ENCODE measurements at places on chromosomes 1 and 21.

- no peak for DNase-seq
These were observed 79.7 kb downstream of the ZNF326 start for GRCh38 chr1:90074566-90074965.

DNA sequence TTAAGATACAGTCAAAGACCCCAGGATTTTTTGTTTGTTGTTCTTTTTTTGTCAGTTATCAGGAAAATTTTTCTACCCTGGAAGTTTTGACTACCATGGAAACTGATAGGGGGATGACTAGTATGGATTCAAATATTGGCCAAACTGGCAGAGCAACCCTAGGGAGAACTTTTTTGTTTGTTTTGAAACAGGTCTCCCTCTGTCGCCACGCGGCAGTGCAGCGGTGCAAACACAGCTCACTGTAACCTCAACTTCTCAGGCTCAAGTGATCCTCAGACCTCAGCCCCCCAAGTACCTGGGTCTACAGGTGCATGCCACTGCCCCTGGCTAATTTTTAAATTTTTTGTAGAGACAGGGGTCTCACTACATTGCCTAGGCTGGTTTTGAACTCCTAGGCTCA is 46.6 kb downstream of the TOR3A start:
- no peak for DNase-seq

GRCh38 chr1:225447650-225448089 is 19.8 kb upstream of the LBR start:
- DNase-seq: no peak

GRCh38 chr21:40060083-40060677 is 192.9 kb downstream of the PCP4 start:
- no peak for DNase-seq

DNA sequence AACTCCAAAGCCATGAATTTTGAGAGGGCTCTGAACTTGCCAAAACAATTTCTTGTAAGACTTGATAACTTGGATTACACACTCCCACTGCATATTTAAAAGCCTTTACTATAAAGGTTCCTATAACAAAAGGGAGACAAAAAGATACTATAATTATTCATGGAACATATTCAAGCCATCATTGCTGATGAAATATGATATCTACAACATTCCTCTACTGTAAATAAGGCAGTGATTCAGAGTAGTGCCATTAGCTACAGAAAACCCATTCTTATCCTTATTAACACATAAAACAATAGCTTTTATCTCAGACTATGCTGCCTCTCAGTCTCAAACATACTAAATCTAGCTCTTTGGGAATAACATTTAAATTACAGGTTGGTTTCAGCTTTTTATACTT is 675.5 kb upstream of the CXADR start:
- DNase-seq: no peak

GRCh38 chr1:27004471-27005165 is 8.0 kb downstream of the TENT5B start:
- no peak for DNase-seq

- no peak for DNase-seq
These were observed 233.9 kb downstream of the PTBP2 start for GRCh38 chr1:96955307-96956012.
